Activated T-helper 1 cell treated with anti-CD3 and anti-CD28 coated beads, Interleukin-12 subunit alpha, Interleukin-12 subunit beta, Interleukin-2, Interleukin-4 antibody, amounts not matched to agents 30 ng/mL and 10 ng/mL and 1 ng/mL, durations not matched to agents 14 hours and 24 hours and 36 hours (primary cell): ENCODE measurements at places on chromosomes 5 and 9. TPM values are rescaled to one million over a fixed set of nuclear protein-coding genes. Genes with fewer than 3 reads are reported as not detected.

DNA sequence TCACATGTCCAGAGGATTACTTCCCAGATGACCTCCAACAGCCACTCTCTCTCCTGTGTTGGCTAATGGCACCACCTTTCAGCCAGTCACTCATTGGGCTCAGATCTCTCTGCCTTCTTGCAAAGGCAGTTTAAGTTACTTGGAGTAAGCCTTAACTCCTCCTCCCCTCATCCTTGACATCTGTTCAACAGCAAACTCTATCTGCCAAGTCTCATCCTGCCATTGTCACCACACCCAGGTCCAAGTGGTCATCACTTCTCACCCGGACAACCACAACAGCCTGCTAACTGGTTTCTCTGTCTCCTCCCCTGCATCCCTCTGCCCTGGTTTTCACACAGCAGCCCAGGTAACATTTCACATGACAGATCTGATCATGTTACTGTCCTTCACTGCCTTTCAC is 58.5 kb downstream of the DCP2 start:
- H3K4me1 ChIP-seq: no peaks in the 10 kb centered on the region
- H3K4me3 ChIP-seq: no peak overlapping the region
- H3K36me3 ChIP-seq: no peaks in the 10 kb centered on the region
- no peak for DNase-seq

Gene SPINK6
- total RNA-seq: not detected in 2 replicates

DNA sequence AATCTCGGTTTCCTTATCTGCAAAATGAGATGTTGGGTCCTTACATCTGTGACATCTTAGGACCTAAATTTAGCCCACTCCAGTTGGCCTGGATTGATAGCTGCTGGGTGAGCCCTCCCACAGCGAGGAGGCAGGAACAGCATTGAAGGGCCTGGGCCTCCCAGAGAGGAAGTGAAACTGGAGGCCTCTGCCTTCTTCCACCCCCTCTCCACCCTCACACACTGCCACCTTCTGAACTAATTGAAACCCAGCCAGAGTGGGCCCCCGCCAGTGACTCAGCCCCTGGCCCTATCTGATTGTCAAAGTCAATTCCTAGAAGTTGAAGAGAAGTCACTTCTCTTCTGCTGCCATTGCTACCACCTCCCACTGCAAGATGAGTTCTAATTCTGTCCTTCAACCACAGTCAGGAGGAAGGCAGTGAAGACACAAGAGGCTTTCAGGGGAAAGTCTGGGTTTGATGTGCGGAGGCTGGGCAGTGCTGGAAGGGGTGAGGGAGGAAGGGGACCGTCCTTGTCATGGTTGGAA is 55.2 kb upstream of the NEK6 start:
- peaks cover 9% of the 10 kb centered on the region for H3K36me3 ChIP-seq
- peaks cover 2% of the 10 kb centered on the region for H3K27me3 ChIP-seq
- H3K4me1 ChIP-seq: peaks cover 69% of the 10 kb centered on the region
- peak overlapping the region; percentile 58 for H3K4me3 ChIP-seq
- peak; percentile 71 for DNase-seq

Gene S100Z
- total RNA-seq: 0.67 and 1.5 TPM in 2 replicates

GRCh38 chr9:134372581-134373267 is 46.5 kb downstream of the RXRA start:
- no peak overlapping the region for H3K27ac ChIP-seq
- H3K27me3 ChIP-seq: peaks cover 3% of the 10 kb centered on the region
- no peak overlapping the region for H3K4me3 ChIP-seq
- no peaks in the 10 kb centered on the region for H3K4me1 ChIP-seq
- no peaks in the 10 kb centered on the region for H3K36me3 ChIP-seq

Gene PCDHGB7
- total RNA-seq: 0.13 TPM in 1 of 2 replicates, not detected in the other
